ENCODE measurements at places on chromosomes 2 and 18.

DNA sequence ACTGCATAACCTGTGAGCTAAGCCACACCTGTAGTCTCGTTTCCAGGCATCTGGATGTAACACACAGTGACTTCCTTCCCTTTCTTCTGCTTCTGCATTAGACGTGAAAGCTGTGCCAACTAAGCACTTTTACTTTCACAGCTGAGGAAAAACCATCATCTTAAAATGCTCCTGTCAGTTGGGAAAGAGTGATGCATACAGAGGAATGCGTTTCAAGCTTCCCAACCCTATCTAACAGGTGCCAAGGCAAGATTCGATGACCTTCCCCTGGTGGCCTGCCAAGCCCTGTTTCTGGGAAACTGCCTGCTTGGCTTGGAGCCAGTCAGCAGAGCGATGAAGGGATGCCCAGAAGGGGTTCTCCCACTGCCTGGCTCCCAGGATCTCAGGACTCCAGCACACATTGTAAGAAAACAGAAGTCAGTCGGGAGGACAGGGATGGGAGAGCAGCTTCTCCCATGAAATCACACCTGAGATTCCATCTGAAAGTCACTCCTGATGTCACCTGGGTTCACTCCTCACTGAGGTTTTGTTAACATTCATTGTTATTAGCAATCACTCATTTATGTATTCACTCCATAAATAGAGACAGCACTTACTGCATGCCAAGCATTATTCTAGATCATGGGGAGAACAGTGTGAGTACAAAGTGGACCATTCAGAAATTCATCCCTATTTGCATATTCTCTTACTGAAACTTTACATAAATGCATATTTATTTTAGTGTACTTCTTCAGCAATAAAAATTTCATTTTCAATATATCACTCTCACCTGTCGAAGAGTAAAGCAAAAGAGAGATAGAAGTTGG is 64.1 kb downstream of the DTNA start:
- DNase-seq, result no peak

DNA sequence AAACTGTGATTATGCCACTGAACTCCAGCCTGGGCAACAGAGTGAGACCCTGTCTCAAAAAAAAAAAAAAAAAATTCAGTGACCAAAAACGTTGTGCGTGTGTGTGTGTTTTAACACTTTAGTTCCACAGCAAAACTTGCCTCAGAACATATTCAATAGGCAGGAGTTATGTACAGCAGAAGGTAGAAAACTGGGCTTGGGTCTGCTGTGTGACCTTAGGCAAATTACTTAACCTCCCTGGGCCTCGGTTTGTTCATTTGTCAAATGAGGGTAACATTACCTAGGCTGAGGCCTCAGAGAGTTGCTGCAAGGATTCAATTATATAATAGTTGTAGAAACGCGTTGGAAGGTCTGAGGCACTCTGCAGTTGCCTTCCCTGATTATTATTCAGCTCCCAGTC is 10.3 kb upstream of the SCG2 start:
- no peak for DNase-seq

DNA sequence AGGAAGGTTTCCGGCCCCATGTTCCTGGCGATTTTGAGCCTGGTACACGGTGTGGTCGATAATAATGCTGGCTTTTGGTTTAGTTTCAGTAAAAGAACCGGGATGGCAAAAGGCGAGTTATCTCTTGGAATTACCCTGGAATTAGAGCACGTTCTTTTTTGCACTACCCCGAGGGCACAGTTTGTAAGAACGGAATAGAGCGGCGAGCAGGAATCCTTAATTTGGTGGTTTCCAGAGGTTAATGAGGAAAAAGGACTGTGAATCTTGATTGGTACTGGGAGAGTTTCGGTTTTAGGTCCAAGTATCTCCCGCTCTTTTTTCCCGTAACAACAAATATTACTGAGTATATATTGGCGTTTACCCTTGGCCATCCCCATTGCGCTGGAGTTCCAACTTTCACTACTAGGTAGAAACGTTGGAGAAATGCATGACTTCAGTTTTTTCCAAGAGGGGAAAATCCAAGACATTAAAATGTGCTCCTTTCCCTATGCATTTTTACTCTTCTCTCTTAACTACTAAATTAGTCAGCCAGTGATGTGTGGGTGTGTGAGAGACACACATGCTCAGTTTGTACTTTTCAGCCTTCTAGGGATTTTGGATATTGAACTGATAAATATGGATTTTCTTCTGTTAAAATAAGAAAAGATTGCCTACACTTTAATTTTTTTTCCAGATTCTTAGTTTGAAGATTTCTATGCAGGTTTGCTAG is 160.8 kb downstream of the AGPS start:
- DNase-seq, result no peak

- DNase-seq, result peak; percentile 13
Measured at GRCh38 chr2:133780099-133780996, 212.1 kb upstream of the NCKAP5 start.

Data from NCI-H187 treated with DMSO at 0.1 percent for 48 hours (cell line).